ENCODE measurements at places on chromosomes 2 and 18.

DNA sequence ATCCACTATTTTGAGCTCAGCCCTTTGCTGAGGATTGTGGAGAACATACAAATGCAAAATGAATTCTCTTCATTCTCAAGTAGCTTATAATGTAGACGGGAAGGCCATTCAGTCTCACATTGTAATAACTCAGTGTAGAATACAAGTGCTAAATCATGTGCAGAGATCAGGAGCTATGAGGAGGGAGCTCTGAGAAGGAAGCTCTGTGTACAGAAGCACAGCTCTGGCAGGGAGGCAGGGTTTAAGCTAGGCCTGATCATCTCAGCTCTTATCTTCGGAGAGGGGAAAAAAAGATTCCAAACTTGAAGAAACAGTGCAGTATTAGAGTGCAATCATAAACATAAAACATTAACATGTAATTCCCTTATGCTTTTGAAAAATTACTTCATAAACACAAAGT lies 291.1 kb upstream of the SKOR2 start:
- DNase-seq = no peak

GRCh38 chr2:240023792-240024191 lies 1.4 kb downstream of the NDUFA10 start:
- peak; percentile 8 for DNase-seq

- no peak for DNase-seq
These were observed 75.8 kb downstream of the ASAP2 start for GRCh38 chr2:9282128-9283112.

DNA sequence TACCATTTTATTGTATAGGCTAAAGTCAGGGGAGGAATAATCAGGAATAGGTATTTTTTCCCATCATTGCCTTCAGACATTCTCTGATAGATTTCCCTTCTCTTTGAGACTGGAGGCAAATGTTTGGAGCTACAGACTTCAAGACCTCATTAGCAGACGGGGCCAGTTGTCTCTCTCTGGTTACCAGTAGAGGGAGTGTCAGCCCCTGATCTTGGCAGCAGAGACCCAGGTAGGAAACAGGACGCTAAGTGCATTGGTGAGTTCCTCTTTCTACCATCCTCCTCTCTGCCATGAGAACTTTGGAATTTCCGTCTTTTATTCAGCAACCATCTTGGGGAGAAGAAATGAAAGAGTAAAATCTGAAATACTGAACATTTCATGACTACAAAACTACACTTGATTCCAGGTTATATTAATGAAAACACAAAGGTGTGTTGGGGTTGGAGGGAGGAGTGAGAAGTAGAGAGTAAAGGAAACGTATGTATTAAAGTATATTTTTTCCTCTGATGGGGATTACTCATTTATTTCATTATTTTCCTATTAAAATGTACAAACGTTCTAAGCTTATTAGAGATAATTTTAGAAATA lies 186.2 kb upstream of the GCFC2 start:
- peak; percentile 83 for DNase-seq

DNA sequence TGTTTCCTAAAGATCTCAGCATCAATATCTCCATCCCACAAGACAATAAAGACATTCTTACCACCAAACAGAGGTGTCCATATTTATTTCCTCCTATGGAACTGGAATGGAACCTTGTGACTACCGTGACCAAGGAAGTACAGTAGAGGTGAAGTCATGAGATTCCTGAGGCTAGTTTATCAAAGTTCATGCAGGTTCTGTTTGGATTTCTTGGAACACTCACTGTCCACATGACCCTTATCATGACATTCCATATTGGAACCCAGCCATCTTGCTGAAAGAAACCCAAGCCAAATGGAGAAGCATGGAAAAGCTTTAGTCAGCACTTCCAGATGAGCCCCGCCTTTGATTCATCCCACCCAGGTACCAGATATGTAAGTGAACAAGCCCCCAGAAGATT lies 516.0 kb upstream of the POU3F3 start:
- no peak for DNase-seq

DNA sequence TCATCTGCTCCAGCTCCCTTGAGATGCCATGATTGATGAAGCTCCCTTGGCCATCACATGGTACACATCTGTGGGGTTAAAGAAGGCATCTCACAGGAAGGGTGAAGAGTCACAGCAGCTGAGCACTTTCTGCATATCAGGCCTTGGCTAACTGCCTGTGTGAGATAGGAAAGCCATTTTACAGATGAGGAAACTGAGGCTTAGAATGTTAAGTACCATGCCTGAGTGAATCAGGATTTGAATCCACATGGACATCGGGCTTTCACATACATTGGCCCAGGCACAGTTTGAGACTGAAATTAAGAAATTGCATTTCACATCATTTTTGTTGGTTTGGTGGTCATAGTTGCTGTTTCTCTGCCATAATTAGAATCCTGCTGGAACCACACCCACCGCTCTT lies 126.8 kb downstream of the BCL2L11 start:
- DNase-seq = no peak

DNA sequence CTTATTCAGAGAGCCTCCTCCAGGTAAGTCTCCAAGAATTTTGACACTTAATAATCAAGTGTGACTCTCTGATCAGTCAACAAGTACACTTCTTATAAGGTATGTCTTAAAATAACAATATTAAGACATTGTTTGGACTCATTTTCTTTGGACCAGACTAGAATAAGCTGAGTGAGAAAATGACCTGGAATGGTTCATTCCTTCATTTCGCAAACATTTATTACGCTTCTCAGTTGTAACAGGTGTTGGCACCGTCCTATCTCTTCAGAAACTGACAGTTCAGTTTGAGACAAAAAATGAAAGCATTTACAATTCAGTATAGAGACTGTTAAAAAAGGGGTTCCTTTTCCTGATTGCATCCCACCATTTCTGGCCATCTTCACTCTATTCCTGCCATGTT lies 46.6 kb downstream of the TSPYL6 start:
- DNase-seq = no peak

DNA sequence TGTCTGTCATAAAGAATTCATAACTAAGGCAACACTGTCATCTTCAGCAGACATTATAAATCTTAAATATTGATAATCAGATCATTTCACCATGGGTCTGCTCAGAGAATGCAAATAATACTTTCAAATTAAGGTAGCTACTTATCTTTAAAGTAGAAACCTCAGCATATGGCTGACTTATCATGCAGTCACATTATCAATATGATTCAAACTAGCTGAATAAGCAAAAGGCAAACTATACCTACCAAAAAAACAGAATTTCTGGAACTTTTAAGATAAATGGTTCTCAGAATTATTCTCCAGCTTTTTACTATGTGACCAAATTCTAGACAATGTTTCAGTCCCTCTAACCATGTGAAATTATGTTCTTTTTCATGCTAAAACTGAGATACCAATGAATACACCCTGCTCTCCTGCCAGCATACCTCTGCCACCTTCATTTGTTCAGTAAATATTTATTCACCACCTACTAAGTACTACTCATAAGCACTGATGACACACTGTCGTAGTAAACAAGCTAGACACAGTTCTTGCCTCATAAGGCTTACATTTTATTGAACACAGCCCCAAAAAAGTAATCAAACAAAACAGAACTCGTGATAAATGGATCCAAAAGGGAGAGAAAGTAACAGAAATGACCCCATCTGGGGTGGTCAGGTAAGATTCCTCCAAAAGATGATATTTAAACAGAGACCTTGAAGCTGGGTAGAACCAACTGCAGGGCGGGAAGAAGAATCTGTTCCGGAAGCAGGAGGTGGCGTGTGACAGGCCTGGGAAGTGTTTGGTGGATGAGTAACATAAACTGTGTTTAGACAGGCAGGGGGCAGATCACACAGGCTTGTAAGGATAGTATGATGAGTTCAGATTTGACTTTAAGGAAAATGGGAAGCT lies 17.7 kb downstream of the SPIRE1 start:
- DNase-seq = no peak

DNA sequence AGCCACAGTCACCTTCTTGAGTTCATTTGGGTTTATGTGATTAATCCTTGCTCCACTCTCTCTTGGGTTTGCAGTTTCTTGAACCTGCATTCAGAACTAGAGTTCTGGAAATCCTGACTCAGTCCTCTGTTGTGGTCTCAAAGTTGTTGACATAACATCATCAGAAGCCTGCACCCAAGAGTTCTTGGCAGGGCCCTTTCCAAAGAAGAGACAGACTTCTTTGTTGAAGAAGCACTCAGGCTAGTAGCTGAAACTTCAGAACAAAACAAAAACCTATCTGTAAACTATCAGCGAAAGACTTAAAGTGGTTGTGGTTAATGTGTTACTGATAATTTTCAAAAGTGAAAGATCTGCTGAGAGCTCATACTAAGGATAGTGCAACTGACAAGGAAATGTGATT lies 120.8 kb downstream of the FAM168B start:
- DNase-seq = no peak

- DNase-seq = no peak
These were observed 388.8 kb upstream of the CHAC2 start for GRCh38 chr2:53378791-53379190.

GRCh38 chr2:159195697-159196096 lies 90.8 kb downstream of the WDSUB1 start:
- DNase-seq = no peak

- DNase-seq = no peak
These were observed 204.6 kb upstream of the TNP1 start for GRCh38 chr2:217064234-217065011.

GRCh38 chr2:204026294-204026693 lies 89.7 kb downstream of the ICOS start:
- DNase-seq = peak; percentile 8

DNA sequence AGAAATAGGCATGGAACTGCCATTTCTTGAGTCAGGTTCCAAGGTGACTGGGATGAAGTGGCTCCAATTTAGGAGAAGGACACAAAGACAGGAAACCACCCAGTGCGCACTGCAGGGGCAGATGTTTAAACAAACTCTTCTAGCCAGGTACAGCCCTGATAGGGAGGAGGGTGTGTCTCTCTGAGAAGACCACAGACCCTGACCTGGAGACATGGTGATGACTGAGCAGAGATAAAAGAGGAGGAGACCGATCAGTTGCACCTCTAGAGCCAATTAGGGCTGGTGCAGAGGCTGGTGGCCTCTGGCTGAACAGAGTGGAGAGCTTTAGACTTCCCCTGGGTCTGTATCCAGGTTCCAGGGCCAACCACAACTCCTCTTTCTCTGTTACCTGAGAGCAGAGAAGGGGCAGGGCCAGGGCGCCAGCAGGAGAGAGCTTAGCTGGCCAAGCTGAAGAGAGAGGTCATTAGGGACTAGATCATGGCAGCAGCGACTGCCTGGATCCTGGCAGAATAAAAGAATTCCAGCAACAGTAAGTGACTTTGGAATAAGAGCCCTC lies 5.4 kb upstream of the SPOPL start:
- DNase-seq = no peak

DNA sequence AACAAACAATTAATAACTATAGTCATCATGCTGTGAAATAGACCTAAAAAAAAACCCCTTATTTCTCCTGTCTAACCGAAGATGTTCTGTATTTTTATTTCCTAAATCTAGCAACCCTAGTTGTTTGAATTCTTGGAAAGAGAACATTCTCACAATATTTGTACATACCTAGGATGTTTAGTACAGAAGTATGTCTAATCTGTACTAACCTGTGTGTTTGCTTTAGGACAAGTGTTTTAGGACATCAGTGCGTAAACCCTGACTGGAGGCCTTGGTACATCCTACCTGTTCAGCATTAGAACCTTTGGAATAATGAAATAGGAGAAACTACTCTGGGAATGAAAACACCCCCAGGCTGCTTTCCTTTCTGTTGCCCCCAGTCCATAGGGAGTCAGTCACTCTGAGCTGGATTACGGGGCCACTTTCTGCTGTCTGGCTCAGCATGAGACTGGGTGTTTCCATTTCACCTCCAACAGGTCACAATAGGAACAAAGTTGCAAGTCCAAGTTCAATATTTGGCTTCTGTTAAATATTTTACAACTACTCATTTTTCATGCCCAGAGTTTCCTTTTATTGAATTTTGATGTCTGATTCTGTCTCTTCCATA lies 114.7 kb downstream of the MTX2 start:
- DNase-seq = no peak

DNA sequence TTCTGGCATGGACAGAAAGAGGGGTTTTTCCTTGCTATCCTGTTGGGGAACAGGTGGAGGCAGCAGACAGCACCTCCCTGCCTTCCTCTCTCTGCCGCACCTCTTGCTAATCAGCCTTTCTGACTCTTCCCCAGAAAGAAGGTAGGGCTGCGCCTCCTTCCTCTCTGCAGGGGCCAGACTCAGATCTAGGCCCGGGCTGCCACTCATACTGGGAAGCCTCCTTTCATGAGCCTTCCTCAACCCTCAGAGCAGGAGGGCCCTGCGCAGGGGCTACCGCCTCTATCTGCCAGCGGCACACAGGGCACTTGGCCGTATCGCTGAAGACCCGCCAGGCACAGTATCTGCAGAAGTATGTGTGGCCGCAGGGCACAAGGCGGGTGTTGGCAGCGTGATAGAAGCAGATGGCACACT lies 7.1 kb downstream of the NEURL3 start:
- DNase-seq = peak; percentile 11

- DNase-seq = no peak
These were observed 180.1 kb downstream of the EN1 start for GRCh38 chr2:118667348-118667747.

All from NCI-H82 (cell line).